T follicular helper cell (primary cell): ENCODE measurements at places on chromosomes 7 and 10.

DNA sequence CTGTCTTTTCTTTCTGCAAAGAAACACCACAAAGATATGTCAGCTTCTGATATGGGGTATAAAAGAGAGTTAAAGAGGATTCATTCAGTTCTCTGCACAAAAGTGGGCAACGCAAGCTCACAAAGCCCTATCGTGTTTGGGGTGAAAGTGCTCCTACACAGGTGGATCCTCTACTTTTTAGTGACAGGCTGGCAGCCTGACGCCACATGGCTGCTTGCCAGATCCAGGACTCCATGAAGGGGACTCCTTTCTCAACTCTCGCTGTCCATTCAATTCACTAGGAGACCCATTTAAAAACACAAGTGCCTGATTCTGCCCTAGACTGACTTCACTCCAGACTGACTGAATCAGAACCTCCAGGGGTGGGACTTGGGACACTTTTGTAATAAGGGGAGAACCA lies 8.0 kb downstream of the PARP12 start:
- no peak for DNase-seq

- no peak for DNase-seq
Observed at GRCh38 chr10:11760861-11761260, 18.7 kb downstream of the ECHDC3 start.

GRCh38 chr10:50295367-50295766 lies 44.1 kb upstream of the ASAH2 start:
- no peak for DNase-seq

- DNase-seq = peak; percentile 3
Observed at GRCh38 chr7:112550468-112551060, 69.8 kb downstream of the LSMEM1 start.

DNA sequence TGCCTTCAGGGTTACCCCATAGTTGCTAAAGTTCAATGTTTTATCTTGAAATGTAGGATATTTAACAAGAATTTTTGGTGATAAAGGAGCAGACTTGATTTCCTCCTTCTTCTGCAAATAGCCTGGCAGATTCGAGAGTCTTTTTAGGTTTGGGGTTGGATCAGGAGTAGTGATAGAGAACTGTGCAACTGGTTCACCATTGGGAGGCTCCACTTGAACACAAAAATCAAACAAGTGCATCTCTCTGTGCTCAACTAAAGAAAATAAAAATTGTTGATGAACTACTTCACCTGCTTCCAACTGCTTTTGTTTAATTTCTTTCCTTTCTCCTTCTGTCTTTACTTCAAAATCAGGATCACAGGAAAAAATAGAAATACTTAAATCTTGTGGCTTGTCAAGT lies 58.5 kb downstream of the MACC1 start:
- no peak for DNase-seq

DNA sequence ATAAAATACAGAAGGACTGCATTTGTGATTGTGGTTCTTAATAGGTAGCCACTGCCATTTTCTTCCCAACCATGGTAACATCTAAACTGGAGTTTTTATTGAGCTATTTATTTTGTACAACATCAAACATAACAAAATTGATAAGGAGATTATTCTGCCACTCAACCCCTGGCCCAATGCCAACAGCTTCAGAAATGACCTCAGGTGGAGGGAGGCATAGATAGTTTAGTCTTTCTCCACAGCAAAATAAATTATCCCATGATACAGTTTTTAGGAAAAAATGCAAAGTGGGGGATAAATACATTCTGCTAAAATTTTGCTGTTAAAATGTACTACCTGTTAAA lies 57.6 kb downstream of the LRRTM3 start:
- DNase-seq = no peak

GRCh38 chr7:151884312-151885201 lies 7.6 kb upstream of the PRKAG2 start:
- DNase-seq = no peak

- no peak for DNase-seq
Observed at GRCh38 chr7:140631602-140632001, 9.0 kb downstream of the DENND2A start.

- DNase-seq = no peak
Observed at GRCh38 chr10:50931948-50932431, 46.6 kb upstream of the A1CF start.

- no peak for DNase-seq
Observed at GRCh38 chr10:85513436-85513835, 853.2 kb downstream of the GRID1 start.

DNA sequence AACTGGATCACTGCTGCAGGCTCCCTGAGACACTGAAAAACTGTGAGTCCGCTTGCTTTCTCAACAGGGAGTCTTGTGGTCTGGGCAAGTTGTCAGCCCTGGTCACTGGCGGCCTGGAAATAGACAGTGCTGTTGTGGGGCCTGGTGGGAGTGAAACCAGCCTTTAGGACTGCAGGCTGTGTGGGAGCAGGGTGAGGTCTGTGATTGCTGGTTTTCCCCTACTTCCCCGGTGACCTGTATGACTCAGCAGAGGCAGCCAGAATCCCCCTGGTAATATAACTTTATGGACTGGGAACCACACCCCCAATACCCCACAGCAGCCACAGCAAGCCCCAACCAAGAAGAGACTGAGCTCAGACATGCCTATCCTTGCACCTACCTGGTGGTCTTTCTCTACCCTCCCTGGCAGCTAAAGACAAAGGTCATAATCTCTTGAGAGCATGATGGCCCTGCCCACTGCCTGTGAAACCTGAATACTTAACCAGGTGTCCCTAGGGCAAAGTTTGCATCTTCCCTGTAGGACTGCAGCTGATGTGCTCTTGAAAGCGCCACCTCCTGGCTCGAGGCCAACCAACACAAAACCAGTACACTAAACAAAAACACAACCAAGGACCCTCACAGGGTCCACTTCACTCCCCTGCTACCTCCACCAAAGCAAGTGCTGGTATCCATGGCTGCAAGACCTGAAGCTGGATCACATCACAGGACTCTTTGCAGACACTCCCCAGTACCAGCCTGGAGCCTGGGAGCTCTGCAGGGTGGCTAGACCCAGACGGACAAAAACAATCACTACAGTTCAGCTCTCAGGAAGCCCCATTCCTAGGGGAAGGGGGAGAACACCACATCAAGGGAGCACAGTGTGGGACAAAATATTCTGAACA lies 7.2 kb upstream of the ADAM22 start:
- no peak for DNase-seq

DNA sequence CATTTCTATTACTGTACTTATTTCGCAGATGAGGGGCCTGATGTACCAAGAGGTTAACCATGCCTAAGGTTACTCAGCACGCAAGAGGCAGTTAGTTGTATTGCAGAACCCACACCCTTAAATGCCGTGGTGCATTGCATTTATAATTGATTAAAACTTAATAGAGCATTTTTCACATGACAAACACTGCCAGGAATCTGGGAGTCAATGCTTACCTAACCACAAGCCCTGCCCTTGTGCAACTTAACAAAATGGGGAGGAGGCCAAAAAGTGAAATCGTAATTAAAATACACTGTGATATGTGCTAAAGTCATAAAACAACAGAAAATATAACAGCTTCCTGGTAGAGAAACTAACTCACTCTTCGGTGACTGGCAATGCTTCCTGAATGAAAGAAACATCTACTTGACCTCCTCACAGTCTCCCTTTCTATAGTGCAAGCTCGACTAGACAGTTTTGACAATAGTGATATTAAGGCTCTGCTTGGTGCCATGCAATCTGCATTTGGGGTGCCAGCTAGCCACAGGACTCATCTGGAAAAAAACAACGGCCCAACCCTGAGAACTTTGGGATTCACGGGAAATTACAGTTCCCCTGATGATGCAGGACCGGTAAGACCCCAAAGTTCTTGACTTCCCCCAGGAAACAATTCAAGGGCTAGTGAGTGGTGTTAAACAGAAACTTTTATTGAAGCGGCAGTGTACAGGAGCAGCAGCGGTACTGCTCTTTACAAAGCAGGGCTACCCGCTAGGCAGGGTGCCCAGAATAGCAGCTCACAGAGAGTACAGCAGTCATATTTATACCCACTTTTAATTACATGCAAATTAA lies 612.4 kb downstream of the TNS3 start:
- DNase-seq = no peak

DNA sequence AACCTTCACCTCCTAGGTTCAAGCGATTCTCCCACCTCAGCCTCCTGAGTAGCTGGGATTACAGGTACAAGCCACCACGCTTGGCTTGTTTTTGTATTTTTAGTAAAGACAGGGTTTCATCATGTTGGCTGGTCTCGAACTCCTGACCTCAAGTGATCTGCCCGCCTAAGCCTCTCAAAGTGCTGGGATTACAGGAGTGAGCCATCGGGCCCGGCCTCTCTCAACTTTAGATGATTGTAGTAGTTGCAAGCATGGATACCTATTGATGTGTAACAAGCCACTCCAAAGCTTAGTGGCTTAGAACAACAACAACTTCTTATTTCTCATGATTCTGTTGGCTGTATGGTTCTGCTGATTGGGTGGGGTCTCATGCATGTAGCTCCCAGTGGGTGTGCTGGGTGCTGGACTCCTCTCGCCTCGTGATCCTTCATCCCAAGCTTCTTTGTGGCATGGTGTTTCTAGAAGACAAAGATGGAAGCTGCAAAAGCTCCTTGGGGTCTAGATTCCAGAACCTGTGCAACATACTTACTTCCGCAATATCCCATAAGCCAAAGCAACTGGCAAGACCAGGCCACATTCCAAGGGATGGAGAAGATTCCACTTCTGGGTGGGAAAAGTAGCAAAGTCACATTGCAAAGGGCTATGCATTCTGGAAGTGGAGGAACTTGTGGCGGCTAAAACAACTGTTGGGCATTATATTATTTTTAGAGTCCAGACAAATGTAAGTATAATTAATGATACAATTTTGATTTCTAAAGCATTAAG lies 37.9 kb downstream of the SKIDA1 start:
- DNase-seq = no peak

- DNase-seq = peak; percentile 44
Observed at GRCh38 chr7:158814637-158815036, 14.7 kb downstream of the ESYT2 start.

GRCh38 chr7:3043544-3044371 lies at the start of gene CARD11:
CARD11 (minus strand) TSS chr7:3043867; CDS start chr7:2958506, 85,361 bp downstream.
- DNase-seq = peak; percentile 51

GRCh38 chr10:69892406-69892805 lies 90.7 kb downstream of the COL13A1 start:
- no peak for DNase-seq

DNA sequence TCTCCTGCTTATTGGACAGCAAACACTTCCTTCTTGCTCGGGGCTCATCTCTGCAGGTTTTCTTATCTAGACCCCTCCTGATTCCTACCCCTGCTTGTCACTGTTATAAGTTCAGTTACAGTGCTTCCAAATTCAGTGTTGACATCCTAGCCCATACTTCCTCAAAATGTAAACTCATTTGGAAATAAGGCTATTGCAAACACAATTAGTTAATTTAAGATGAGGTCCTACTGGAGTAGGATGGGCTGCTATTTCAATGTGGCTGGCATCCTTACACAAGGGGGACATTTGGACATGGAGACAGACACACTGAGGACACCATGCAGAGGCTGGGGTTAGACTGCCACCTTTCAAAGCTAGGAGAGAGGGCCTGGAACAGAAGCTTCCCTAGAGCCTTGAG lies 85.2 kb upstream of the NPVF start:
- no peak for DNase-seq

- no peak for DNase-seq
Observed at GRCh38 chr7:140317597-140317996, 80.7 kb downstream of the SLC37A3 start.
